Camera-type eye (tissue), 1 donor: ENCODE measurements at places on chromosomes 3 and 15. TPM values are rescaled to one million over a fixed set of nuclear protein-coding genes. Genes with fewer than 3 reads are reported as not detected.

Gene ZNF774
- total RNA-seq = 4.4 TPM

Gene NANOGP8
- total RNA-seq = not detected

Gene DNAH12
- total RNA-seq = 0.71 TPM

Gene TMEM212
- not detected for total RNA-seq

Gene C3orf85
- total RNA-seq = not detected

Gene LRRC15
- 1.4 TPM for total RNA-seq
